Liver (tissue), 10 donors: ENCODE measurements at places on chromosomes 13 and 19.

DNA sequence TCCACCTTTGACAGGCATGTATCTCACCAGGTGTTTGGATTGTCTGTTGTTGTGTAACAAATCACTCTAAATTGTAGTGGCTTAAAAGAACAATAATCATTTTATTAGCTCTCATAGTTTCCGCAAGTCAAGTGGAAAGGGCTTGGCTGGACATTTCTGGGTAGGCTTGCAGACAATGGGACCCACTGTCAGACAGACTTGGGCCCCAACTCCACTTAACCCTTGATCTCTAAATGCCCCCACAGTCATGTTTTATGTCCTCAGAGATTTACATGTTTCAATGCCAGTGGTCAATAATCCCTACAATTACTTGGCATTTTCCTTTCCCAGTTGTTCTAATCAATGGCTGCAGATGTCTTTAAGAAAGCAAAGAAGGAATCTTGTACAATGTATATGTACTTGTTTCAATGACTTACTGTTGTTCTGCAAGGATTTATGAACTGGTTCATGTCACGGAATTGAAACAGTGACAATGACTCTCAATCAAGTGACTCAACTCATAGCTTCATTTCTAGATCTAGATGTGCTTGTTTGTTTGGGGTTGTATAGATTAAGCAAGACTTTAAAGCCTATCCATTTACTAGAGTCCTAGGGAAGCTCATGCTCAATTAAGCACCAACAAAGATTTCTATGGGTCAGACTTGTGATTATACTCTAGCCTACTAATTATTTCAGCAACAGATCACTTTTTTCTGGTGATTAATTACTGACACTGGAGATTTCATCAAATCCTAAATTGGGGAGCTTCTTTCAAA, 510.1 kb upstream of the NBEA start:
- DNase-seq: no peak

GRCh38 chr19:51122112-51122981, 2.4 kb upstream of the SIGLEC9 start:
- DNase-seq: no peak

- DNase-seq: no peak
These were observed 7.7 kb downstream of the SCGB2B2 start for GRCh38 chr19:34669305-34669704.

- no peak for DNase-seq
These were observed 16.9 kb downstream of the FAM187B start for GRCh38 chr19:35211545-35212230.

DNA sequence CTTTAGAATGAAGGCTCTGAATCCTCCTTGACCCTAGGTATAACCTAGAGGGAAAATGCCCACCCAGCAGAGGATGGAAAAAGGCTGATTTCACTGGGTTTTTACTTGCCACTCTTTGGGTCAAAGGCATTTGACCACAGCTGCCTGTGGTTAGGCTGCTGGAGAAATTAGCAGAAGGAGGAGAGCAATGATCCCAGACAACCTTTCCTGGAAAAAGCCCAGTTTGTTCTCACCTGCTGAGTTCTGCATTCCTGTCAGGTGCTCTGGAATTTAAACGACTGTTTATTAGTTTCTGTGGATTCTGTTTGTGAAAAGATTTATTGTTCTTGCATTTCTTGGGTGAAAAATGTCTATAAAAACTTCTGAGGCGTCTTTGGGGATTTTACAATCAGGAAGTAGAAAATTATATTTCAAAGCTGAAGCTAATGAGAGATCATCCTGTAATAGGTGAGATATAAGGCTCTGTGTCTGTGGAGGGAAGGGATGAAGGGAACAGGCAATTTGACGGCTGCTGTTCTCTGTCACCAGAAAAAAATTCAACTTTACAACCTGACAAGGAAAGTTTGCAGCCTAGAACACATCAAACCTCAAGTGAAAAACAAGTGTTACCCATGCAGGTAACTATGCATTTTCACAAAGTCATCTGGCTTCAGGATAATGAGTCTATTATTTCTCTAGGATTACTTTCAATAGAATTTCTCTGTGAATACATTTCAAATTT, 519.7 kb downstream of the DIAPH3 start:
- DNase-seq: no peak

GRCh38 chr13:22018076-22018835, 347.4 kb downstream of the FGF9 start:
- DNase-seq: no peak

GRCh38 chr13:85582890-85583289, 216.3 kb downstream of the SLITRK6 start:
- no peak for DNase-seq

DNA sequence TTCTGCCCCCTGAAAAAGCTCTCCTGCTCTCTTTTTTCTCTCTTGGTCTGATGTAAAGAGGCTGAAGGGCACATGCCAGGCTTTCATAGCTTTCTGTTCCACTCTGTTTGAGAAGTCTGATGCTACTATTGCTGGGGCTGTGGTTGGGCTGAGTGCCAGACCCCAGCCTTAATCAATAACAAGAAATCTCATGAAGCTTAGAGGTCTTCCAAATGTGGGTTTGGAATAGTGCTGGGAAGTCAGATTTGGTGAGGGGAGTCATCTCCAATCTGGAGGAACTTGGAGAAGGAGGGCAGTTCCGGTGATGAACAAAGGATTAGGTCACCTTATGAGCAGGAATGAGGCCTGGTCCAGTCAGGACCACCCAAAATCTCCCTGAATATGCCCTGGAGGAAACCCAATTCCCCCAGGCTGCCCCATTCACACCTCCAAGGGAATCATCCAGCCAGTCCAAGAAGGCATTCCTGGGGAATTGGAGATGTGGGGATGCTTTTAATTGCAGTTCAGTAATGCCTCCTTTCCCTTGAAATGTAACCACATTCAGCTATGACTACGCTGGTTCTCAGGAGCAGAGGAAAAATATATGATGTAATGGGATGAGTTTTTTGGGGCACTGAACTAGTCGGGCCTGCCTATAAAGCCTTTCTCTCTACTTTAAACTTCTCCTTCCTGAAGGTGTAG, 102.0 kb downstream of the STARD13 start:
- DNase-seq: no peak

GRCh38 chr19:45180936-45181335, 2.4 kb downstream of the BLOC1S3 start:
- DNase-seq: no peak

DNA sequence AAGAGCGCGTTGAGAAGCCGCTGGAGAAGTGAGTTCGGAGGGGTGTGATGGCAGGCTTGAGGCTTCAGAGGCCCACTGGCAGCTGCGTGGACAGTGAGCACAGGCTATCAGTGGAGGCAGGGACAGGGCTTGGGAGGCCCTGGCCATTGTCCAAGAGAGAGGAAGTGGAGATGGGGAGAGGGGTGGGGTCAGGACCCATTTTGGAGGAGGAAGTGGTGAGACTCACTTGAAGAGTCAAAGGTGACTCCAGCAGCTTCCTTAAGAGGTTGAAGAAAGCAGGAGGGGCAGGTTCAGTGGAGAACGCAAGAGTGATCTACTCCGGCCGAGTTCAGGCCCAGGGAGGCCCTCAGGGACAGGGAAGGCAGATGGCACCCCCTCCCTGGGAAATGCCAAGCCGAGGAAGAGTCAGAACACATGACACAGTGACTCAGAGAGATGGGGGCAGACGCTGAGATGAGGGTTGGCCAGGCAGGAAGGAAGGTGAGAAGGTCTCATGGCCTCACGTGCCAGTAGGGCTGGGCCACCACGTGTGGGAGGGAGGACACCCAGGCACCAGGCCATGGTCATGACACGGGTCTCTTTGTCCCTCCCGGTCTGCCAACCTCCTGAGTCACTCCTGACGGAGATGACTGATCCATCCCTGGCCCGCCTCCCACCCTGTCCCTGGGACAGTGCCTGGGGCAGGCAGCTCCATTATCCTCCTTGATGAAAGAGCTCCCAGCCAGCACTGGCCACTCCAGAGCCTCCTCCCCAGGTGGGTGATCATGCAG, 10.1 kb upstream of the CD22 start:
- no peak for DNase-seq

GRCh38 chr13:96474181-96474557, 384.3 kb downstream of the HS6ST3 start:
- no peak for DNase-seq

GRCh38 chr19:42267644-42268141, 1.4 kb upstream of the CIC start:
- no peak for DNase-seq

DNA sequence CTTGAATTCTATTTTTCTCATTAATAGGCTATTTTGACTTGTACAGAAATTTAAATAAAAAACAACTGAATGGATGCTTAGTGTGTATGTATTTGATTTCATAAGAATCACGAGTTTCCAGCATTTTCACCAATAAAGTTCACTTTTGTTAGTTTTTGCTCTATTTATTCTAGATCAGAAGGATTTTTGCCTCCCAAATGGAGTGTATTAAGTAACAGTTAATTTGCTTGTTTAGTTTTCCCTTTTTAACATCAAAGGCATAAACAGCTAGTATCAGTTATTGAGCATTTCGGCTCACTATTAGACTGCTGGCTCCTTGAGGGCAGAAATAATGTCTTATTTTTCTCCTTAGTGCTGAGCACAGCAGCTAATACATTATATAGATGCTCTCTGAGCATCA, 414.1 kb downstream of the FGF9 start:
- DNase-seq: no peak
